Ovary (tissue), 10 donors: ENCODE measurements at places on chromosomes 12 and 14. TPM values are rescaled to one million over a fixed set of nuclear protein-coding genes. Genes with fewer than 3 reads are reported as not detected.

P2RX7 gene
- 5.3 TPM for polyA plus RNA-seq

PLXNC1 gene
- polyA plus RNA-seq = 8.2 TPM

HOTAIR gene
- 0.02 TPM for polyA plus RNA-seq

- no peaks in the 10 kb centered on the region for H3K4me1 ChIP-seq
- H3K27me3 ChIP-seq = no peaks in the 10 kb centered on the region
- H3K36me3 ChIP-seq = no peaks in the 10 kb centered on the region
- H3K4me3 ChIP-seq = no peak overlapping the region
Observed at GRCh38 chr12:31599053-31599452, 8.1 kb upstream of the DENND5B start.

MIS18BP1 gene
- polyA plus RNA-seq = 14.5 TPM

MYF5 gene
- polyA plus RNA-seq = not detected

PLCZ1 gene
- not detected for polyA plus RNA-seq

GRCh38 chr12:95808146-95808545 is 17.6 kb upstream of the NTN4 start:
- no peaks in the 10 kb centered on the region for H3K27me3 ChIP-seq
- H3K36me3 ChIP-seq = no peaks in the 10 kb centered on the region

DNA sequence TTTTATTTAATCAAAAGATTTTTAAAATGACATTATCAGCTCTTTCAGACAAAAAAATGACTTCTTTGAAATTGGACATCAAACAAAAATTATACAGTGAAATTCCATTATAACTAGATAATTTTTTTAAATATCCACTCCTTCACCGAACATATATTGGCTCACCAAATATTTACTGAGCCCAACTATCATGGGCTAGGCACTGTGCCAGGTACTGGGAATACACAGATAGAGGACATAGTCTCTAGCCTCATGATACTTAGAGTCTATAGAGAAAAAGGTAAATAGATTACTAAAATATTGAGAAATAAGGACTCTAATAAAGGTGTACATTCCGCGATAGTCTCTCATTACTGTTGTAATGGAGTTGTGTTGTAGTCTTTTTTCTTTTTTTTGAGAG is 219.9 kb downstream of the SEC23A start:
- H3K27ac ChIP-seq = no peak overlapping the region
- no peaks in the 10 kb centered on the region for H3K27me3 ChIP-seq
- no peak overlapping the region for H3K4me3 ChIP-seq
- no peaks in the 10 kb centered on the region for H3K36me3 ChIP-seq
- H3K4me1 ChIP-seq = no peaks in the 10 kb centered on the region

DNA sequence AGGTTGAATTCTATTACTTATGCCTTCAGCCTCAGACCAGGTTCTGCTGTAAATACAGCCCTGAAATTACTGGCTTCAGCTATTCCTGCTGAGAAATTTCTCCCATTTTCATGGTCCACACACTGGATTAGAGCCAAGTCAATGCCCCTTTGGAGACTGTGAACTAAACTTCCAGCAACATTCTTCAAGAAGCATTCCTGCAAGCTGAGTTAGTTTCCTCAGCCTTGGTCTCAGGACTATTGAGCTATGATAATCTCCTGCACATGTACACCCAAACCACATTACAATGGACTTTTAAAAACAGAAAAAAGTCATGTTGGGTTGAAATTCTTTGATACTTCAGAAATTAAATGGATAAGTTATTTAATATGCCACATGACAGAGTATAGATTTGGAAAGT is 58.0 kb upstream of the AVPR1A start:
- H3K36me3 ChIP-seq = no peaks in the 10 kb centered on the region
- no peaks in the 10 kb centered on the region for H3K27me3 ChIP-seq
- no peak overlapping the region for H3K27ac ChIP-seq

- H3K4me1 ChIP-seq = peaks cover 46% of the 10 kb centered on the region
- no peak for DNase-seq
- no peak overlapping the region for H3K4me3 ChIP-seq
- no peaks in the 10 kb centered on the region for H3K36me3 ChIP-seq
Observed at GRCh38 chr12:124554429-124555029, 12.9 kb downstream of the NCOR2 start.

RASSF3 gene
- polyA plus RNA-seq = 31.4 TPM
